Stimulated activated CD8-positive, alpha-beta memory T cell treated with anti-CD3 and anti-CD28 coated beads, Interleukin-4, amount 100 ng/mL, for 4 hours (primary cell): ENCODE measurements at places on chromosomes 1 and 21.

GRCh38 chr1:186054003-186054402, 319.8 kb downstream of the HMCN1 start:
- no peak for DNase-seq

GRCh38 chr1:110106013-110106941, 6.0 kb upstream of the UBL4B start:
- DNase-seq: no peak

DNA sequence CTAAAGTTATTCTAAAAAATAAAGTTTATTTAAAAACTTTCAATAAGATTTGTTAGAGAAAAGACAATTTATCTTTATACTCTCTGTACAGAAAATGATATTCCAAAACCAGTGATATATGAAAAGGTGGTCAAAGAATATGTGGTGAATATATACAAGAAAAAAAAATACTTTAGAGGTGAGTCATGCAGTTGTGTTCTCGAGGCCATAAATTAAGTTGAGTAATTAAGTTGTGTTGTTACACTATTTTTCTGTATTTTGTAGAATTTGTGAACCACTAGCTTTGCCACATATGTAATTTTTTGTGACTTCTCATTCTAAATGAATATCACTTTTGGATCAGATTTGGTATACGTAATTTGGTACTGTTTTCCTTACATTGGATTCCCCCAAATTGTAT, 23.6 kb upstream of the DUSP10 start:
- no peak for DNase-seq

DNA sequence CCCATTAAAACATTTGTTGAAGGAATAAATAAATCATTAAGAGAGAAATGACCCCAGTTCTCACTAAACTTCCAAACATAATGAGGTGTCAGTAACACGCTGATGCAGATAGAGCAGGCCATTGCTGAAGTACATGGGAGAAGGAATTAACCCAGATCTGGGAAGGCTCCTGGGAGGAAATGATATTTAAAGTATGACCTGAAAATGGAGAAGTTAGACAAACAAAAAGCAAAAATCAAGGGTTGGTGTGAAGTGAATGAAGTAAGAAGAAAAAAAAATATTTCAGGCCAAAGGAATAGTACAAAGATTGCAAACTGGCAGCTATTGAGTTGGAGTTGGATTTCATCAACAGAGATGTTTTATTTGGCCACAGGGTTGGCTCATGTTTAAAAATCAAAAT, 71.4 kb downstream of the RGS2 start:
- no peak for DNase-seq

- DNase-seq: no peak
These were observed 29.7 kb upstream of the RAVER2 start for GRCh38 chr1:64715186-64715585.

DNA sequence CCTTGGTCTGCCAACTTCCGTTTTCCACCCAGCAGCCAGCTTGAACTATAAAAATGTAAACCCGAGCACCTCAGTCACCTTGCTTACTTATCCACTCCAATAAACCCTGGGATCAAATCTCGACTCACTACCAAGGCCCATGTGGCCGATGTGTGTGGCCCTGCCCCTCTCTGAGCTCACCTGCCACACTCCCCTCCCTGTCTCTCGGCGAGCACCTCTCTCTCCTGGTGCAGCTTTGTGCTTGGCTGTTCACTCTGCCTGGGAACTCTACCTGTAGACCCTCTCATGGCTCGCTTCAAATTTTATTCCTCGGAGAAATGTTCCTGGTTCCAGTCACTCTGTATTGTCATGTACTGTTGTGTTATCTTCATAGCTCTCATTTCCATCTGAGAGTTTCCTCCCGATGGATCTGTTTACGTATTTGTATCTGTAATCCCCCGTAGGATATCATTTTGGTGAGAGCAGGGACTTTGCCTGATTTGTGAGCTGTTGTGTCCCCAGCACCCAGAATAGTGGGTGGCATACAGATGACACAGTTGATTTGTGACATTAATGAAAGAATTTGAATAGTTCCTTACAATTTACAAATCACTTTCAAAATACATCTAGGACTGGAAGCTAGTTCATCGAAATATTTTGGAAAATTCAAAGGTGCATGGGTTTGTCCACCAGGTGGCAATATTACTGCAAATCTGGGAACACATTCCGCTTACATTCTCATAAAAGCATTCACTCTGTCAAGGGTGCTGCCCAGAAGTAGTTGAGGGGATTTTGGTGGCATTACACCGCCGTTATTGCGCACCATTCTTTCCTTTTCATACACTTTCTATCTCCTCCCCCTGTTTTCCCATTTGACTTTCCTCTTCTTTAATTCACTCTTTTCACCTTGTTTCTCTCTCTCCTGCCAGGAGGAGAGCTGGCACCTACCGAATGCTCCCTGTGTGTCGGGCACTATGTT, 95.3 kb downstream of the ABCA4 start:
- no peak for DNase-seq

- DNase-seq: no peak
These were observed 5.7 kb upstream of the IL10 start for GRCh38 chr1:206778031-206778430.

DNA sequence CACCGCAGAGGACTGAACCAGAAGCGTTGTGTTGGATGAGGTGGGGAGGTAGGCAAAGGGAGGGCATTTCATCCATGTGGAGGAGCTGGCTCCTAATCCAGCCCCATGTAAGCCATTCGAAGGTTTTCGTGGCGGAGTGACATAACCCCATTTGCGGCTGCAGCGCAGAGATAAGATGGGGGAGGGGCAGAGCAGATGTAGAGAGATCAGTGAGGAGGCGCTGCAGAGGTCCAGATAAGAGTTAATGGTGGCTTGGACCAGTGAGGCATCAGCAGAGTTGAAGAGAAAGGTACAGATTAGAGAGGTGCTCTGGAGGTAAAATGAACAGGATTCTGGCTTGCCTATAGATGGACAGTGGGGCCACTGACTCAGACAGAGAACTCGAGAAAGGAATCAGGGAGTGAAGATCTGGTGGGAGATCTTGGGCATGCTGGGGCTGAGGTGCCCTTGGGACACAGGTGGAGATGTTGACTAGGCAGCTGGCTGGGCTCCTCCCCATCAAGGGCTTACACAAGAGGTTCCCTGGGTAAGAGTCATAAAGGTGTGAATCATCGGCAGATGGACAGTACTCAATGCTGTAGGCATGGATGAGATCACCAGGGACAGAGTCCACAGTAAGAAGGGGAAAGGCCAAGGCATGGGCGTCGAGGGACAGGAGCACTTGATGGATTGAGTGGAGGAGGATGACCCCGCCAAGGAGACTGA, 7.8 kb upstream of the PTPRF start:
- no peak for DNase-seq

DNA sequence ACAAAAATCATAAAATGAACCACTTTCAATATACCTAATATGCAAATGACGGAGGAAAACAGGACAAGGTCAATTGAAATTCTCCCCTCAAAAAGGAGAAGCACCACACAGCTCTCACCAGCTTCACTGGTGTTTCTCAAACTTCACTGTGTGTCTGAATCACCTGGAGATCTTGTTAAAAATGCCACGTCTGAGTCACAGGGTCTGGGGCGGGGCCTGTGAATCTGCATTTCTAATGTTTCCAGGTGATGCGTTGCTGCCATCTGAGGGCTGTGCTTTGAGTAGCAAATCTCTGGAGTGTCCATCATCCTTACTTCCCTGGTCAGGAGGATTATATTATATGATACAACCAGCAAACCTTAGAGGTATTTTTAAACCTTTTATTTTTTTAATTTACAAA, 9.0 kb downstream of the CLDN19 start:
- DNase-seq: no peak

DNA sequence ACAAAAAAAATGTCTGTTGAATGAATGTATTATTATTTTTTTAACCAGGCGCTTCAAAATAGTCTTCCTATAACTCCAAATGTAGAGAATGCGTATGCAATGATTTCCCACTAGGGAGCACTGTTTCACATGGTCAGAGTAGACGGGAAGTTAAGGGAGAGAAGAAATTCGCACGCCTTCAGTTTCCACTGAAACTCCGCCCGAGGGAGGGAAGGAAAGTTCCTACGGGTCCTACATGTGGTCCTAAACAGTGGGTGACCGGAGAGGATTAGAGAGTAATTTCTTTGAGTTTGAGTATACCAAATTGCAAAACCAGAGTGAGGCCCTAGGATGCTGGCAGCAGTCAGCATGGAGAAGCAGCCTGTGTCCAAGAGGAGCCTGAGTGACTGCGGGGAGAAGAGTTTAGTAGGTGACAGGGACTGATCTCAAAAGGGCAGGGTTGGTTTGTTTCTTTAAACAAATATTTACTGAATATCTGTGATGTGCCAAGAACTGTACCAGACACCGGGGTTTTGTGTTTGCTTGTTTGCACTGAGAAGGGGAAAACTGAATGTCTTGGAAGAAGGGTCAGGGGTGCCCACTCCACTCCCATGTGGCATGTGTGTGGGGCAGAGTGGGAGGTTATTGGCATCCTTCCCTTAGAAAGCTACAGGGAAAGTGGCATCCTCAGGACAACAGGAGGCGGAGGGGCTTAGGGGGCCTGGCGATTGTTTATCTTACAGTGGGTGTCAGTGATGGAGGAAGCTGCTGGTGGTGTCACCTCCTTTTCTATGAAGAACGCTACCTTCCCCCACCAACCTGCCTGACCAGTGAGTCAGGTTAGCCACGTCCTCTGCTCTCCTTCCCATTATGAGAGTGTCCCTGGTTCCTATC, 22.8 kb downstream of the RNU5D-1 start:
- DNase-seq: no peak

DNA sequence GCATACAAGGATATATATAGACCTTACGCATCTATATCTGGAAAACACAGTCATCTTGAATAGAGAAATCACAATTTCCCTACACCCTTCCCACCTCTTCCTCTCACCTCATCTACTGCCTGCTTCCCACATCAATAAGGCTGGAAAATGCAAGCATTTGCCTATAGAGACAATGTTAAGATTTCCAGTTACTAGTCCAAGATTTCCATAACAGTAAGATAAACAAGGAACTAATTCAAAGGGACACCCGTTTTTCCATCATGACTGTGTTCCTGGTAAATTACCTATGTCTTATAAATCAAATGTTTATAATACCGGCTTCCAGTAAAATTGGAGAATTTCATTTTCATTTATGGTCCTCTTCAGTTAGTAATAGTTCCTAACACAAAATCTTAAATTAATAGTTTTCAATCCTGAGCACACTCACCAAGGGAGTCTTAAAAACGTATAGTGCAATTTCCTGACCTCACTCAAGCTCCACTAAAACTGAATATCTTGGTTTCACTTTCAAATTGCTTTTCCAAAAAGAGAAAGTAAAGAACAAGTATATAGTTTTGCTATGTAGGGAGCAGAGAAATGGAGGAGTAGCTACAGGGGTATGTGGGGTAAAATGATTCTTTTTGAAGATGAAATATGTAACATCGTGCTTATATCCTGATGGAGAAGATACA, 398.7 kb downstream of the PLPP3 start:
- no peak for DNase-seq

- DNase-seq: no peak
These were observed 7.8 kb downstream of the RASAL2 start for GRCh38 chr1:178101654-178102053.

DNA sequence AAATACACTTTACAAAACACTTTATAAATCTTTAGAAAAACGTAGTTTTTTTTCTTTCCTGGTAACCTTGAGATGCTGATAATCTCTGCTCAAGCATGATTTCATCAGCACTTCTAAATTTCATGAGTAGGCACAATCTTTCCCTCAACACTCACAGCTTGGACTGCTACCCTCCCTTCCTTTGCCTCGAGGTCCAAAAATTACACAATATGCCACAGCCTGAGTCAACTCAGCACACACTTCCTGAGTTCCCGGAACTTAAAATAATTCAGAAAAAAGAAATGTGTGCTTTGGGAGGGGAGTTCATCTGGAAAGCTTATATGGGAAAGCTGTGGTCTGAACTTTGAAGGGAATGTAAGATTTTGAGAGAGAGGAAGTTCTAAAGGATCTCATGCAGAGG, 5.9 kb downstream of the CLCA2 start:
- no peak for DNase-seq

DNA sequence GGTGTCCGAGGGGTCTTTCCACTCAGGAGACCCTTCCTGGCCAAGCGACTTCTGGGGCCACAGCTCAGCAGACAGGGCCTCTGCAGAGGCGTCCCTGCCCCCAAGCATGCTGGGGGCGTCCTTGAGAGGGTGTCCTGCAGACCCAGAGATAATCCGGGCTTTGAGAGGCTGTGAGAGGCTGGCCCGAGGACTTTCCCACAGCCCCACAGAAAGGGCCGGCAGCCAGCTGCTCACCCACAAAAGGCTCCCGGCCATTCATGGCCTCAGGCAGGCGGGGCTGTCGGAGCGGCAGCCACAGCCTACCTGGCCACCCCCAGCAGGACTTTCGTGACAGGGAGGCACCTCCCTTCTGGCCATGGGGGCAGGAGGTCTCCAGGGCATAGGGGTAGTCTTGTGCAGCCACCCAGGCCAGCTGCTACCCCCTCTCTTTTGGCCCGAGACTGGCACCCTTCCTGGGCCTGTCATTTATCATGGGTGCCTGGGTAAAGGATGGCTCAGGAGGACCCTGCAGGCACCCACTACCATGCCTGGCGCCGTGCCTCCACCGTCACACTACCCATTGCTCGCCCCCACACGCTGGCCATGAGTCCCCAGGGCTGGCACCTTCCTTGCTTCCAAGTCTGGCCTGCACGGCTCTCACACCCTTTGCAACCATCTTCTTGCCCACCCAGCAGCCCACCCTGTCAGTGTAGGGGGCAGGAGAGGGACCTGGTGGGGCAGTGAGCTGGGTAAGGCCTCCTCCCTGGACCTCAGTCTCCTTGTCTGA, 11.1 kb upstream of the TNFRSF14 start:
- DNase-seq: no peak

GRCh38 chr21:41119901-41120300, 48.1 kb upstream of the BACE2 start:
- no peak for DNase-seq

- no peak for DNase-seq
These were observed 146.2 kb downstream of the PLPP3 start for GRCh38 chr1:56433056-56433577.

GRCh38 chr1:21507511-21508270, 1.5 kb upstream of the ALPL start:
- no peak for DNase-seq

GRCh38 chr1:117161887-117162286, 40.3 kb upstream of the TRIM45 start:
- no peak for DNase-seq

- no peak for DNase-seq
These were observed 262.9 kb downstream of the PTPRU start for GRCh38 chr1:29499104-29499650.

DNA sequence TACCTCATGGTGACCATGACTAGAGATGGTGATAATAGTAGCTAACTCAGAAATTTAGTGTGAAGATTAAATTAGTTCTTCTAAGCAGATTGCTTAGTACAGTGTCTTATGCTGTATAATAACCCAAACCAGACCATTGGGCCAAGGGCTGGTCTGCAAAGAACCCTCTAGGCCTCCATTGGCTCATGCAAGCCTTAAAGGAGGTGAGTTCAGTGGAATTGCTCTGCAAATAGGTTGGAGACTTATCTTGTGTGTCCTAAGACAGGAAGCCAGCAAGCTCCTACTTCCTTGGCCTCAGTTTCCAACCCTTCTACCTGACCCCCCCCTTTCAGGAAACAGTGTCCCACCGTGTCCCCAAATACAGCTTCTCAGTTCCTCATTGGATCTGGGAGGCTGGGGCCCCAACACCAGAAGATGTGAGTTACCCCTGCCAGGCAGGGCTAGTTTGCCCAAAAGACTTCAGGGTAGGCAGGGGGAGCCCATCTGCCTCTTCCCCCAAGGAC, 1.9 kb upstream of the MEF2D start:
- no peak for DNase-seq

GRCh38 chr1:237507005-237507404, 383.7 kb downstream of the ZP4 start:
- DNase-seq: no peak
